Fibroblast of upper back skin (primary cell): ENCODE measurements at places on chromosomes 2 and 18.

DNA sequence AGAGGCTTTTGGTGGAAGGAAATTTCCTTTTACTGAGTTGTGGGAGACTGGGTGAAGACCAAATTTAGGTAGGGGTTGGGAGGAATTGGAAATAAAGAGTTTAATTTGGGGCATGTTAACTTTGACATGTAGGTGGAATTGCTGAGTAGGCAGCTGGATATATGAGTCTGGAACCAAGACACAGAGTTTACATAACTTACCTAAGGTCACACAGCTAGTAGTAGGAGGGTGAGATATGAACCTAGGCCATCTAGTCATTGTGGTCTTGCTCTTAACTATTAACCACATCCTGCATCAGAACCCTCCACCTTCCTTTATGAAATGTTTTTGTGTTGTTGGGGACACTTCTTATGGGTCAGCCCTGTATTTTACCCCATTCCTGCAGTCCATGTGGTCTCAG, 113.1 kb downstream of the ICOS start:
- DNase-seq, result no peak

GRCh38 chr18:45666006-45666405, 50.7 kb downstream of the SLC14A2 start:
- DNase-seq, result no peak

DNA sequence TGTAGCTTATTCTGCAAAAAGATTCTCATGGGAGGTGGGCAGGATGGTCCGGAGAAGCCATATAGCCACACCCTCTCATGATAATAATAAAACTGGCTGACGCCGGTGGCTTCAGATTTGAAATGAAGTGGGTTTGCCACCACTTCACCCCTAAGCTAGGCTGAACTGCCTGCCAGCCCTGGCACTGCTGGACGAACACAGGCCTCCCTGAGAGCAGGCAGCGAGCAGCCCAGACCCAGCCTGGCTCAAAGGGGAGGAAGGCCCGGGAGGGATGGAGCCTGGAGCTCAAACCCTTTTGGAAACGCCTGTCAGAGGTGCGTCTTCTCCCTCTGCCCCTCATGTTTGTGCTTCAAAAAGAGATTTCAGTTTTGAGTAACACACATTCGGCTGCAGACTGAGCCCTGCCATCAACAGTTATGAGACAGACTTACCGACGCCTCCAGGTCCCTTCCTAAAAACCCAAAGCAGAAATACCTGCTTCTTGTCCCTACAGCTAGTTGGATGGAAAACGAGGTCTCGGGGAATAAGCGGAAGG, 71.1 kb upstream of the HPCAL1 start:
- no peak for DNase-seq

DNA sequence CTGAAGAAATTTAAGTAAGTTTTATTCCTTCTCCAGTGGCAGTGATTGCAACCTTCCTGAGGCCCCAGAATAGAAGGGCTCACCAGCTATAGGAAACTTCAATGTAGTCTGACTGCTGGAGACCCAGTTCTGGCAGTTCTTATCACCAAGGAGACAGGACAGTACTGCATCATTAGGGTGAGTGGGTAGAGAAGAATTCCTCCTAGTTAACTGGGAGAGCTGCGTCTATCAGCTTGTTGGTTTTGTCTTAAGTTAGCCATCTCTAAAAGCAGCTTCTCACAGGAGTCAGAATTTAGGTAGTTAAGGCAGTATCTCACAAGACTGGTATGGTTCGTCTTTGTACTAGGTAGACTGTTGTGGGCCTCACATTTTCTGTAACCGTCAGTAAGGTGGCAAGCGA, 3.3 kb upstream of the MSTN start:
- DNase-seq, result no peak

DNA sequence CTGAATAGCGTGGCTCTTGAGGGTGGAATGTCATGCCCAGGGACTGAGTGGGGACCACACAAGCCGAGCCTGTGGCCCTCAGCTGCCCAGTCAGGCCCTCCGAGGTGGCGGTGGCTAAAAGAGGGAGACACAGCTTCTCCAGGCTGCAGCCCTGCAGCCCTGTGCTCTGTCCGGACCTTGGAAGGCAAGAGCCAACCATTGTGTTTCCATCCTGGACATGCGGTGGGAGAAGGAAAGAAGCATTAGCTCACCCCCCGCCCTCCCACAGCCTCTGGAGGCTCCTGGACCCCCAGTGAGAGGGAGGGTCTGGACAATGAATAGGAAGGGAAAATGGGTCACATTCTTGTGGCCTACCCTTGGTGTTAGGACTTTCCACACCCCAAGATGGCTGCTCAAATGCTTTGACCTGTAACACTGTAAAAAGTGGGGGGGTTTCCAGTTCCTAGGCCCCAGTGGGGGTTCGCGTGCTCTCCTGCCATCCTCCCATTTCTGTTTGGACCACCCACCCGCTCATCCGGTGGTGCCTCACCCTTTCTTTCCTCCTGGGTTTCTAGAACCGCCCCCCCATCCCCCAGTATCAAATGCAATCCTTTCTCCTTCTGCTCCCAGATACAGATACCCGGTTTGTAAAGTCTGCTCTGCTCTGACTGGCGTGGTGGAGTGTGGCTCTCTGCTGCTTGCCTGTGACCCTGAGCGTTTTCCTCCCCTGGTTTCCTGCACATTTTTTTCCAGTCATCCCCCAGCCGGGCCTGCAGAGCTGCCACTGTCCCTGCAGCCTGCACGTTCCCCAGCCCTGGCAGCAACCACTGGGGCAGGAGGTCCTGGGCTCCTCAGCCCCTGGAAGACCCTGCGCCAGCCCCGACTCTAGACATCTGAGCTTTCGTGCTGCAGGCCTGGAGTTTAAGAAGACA, 36.3 kb upstream of the SMAD7 start:
- no peak for DNase-seq

- no peak for DNase-seq
These were observed 9.1 kb downstream of the ALPI start for GRCh38 chr2:232465061-232465460.

DNA sequence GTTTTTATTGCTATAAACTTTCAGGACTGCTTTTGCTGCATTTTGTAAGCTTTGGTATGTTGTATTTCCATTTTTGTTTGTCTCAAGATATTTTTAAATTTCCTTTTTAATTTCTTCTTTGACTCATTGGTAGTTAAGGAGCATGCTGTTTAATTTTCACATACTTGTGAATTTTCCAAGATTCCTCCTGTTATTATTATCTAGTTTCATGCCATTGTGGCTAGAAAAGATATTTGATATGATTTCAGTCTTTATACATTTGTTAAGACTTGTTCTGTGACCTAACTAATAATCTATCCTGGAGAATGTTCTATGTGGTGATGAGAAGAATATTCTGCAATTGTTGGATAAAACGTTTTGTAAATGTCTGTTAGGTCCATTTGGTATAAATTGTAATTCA, 62.1 kb downstream of the NUP35 start:
- peak; percentile 11 for DNase-seq

DNA sequence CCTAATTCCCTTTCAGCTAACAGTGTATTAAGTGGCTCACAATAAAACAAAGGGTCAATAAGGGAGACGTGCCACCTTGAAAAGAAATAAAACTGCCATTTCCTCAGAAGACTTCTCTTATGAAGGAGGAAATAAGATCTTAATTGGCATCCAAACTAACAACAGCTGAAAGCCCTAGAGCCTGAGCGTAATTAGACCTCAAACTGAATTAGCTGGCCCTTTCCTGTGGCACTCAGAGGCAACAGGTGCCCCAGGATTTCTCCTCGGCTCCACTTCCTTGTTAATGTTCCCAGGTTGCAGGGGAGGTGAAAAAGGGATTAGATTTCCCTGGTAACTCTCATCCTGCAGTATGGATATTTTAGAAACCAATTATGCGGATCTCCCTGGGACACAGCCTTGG, 804.3 kb downstream of the DCDC2C start:
- DNase-seq, result no peak

DNA sequence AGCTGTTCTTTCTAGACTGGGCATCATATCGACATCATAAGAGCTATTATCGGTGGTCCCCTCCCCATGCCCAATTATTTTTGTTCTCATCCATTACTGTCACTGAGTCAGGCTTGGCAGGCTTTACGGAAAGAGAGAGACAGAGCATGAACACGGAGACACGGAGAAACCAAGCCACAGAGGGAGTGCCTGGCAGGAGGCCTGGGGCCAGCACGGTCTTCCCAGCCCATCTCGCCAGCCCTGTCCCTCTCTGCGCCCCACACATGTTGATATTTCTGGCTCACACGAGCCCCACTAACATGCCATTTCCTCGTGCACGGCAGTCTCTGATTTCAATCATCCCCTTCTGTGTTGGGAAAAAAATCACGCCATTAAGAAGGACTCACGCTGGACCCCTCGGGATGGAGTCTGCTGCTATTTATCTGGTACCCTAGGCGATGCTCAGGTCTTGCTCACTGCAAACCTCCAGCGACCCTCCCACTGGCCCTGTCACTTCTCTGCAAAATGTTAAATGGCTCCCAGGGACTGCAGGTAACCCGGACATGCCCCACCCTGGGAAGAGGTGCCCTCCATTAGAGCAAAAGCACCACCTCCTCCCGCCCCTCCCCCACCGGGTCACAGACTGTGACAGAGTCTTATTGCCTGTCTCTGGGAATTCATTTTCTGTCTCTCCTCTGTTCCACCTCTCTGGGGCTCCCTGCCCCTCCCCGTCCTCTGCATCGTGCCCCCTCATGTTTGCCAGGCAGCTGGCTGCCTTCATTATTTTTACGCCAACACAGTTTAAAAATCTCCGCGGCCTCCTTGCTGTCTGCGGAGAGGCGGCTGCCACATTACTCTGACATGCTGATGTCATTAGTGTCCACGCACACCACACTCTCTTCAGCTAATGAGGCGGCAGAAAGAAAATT, 40.1 kb upstream of the GBX2 start:
- DNase-seq, result no peak

DNA sequence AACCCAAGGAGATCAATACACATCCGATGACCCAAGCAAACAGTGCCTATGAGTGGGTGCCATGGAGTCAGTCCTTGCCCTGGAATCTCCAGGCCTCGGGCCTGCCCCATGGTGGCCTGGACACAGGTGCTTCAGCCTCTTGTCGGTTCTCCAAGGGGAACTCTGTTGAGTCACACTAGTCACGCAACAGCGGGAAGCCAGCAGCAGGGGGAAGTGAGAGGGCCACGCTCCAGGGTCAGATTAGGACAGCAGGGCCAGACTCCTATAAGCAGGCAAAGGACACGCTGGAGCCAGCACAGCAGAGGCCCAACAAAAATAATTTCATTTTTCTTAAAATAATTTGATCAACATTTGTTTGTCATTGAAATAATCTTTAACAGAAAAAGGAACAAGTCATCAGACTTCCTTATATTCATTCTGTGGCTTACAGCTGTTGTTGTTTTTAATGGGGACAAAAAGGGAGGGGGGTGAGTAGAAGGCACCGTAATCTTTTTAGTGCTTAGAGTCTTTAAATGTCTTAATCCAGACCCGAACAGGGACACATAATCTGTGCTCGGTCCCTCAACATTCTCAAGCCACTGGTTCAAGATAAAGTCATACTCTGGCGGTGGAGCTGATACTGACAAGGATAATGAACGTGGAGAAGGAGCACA, 16.4 kb upstream of the ARMC9 start:
- DNase-seq, result no peak

GRCh38 chr2:109623297-109623696, 9.1 kb downstream of the SOWAHC start:
- no peak for DNase-seq

DNA sequence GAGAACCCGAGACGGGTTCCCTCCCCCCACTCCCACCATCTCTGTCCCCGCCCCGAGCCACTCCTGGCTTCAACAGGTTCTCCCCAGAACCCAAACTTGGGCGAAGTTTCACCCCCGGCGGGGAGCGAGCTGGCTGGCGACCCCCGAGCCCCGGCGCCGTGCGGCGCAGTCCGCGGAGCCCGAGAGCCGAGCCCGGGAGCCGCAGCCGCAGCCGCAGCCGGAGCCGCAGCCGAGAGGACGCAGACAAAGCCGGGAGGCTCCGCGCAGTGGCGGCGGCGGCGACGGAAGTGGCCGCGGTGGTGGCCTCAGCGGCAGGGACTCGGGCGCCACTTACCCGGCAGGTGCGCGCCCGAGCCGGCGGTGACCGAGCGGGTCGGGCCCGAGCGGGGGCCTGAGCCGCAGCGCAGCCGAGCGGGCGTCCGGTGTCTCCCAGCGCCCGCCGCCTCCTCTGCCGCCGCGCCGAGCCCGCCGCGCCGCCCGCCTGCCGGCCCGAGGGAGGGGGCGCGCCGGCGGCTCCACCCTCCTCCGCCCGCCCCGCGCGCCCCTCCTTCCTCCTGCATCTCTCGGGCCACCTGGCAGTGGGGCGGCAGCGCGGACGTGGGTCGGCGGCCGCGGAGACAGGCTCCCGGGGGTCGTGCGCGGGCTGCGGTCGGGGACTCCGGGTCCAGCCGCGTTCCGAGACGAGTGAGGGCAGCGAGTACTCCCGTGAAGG, at the start of gene ECEL1:
ECEL1 (minus strand) TSS at position 450 of the 712 bp plus-strand sequence. CDS start 1,181 bp downstream, outside the sequence.
- DNase-seq, result no peak
